ENCODE measurements at places on chromosomes 6 and 20.

DNA sequence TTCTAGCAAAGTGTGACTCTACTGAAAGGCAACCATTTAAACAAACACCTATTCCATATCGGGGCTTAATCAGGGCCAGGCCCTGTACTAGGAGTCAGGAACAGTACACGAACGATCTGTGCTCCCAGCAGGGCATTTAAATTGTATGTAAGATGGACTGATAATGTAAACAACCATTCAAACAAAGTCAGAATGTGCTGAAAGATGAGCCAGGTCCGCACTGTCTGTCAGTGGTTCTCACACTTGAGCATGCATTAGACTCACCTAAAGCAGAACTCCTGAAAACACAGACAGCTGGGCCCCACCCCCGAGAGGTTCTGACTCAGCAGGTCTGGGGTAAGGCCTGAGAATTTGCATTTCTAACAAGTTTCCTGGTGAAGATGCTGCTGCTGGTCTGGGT lies 81.6 kb downstream of the PXDC1 start:
- DNase-seq = no peak

- DNase-seq = no peak
These were observed 102.0 kb downstream of the BTBD3 start for GRCh38 chr20:12019715-12020114.

DNA sequence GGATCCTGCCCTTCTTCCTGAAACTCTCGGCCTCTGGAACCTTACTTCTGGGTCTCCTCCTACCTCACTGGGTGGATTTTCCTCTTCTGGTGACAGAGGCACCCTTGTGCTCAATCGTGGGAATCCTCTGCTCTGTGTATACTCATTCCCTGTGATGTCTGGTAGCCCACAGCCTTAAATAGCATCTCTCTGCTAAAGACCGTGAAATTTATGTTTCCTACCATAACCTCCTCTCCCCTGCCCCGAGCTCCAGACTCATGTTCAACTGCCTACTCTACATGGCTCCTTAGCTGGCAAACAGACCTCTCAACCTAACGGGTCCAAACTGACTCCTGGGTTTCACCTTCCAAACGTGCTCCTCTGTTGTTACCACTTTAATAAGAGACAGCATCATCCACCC lies 9.9 kb downstream of the MMP9 start:
- DNase-seq = no peak

DNA sequence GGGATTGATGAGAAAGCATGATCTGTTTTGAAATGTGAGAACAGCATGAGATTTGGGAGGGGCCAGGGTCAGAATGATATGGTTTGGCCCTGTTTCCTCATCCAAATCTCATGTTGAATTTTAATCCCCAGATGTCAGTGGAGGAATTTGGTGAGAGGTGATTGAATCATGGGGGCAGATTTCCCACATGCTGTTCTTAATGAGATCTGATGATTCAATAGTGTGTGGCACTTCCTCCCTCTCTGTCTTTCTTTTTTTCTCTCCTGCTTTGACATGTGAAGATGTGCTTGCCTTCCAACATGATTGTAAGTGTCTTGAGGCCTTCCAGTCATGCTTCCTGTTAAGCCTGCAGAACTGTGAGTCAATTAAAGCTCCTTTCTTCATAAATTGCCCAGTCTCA lies 1060.3 kb upstream of the CITED2 start:
- no peak for DNase-seq

DNA sequence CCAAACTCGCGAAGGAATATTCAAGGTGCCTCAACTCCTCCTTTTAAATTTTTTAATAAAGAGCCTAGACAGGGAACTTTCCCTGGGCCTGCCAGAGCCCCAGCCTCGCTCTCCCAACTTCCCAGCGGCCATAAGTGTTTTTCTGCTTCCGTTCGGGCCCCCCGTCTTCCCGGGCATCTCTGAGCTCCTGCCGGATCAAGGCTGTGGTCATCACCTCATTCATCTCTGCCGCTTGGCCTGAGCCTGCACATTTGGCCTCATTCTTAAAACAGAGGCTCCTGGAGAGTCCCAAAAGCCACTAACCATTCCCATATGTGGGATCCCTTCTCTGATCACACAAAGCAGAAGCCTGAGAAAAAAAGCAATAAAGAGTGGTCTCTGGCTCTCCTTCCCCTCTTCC lies 969.1 kb upstream of the DEFB115 start:
- DNase-seq = no peak

DNA sequence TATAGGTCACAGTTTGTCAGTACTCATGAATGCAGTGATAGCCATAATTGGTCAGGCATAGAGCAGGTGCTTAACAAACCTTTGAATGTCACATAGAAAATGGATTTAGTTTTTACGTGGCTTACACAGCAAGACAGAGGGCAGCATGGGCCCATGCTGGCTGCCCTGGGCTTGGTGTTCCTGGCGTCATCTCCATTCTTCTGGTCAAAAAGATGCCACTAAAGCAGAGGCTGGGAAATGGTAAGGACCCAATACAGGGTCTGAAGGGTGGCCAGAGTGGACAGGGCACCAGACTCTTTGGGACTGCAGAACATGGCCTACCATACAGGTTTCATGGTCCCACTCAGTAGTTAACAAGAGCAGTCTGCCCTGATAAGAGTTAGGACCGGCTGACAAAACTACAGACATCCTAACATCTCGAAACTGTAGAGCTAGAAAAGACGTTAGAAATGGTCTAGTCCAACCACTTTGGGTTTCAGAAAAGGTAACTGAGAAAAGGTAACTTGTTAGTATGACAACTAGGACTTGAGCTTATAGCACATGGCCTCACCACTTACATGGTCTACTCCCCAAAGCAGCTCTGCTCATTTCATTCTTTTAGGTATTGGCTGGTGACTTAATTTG lies 22.6 kb downstream of the HEBP2 start:
- no peak for DNase-seq

DNA sequence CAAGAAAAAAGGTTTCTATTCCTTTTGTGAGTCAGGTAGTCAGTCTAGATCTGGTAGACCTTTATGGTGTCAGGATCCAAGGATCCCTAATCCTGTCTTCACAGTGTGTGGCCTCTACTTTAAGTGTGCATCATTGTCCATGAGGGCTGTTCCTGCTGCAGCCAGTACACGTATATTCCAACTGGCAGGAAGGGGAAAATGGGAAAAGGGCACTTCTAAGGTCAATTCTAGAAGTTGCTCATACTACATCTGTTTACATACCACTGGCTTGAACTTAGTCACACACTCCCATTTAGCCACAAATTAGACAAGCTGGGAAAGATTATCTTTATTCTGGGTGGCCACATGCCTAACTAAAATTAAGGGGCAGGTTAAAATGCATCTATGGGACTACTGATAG lies 9.7 kb upstream of the MMS22L start:
- no peak for DNase-seq

GRCh38 chr20:2701671-2702081 lies 9.1 kb downstream of the EBF4 start:
- DNase-seq = no peak

DNA sequence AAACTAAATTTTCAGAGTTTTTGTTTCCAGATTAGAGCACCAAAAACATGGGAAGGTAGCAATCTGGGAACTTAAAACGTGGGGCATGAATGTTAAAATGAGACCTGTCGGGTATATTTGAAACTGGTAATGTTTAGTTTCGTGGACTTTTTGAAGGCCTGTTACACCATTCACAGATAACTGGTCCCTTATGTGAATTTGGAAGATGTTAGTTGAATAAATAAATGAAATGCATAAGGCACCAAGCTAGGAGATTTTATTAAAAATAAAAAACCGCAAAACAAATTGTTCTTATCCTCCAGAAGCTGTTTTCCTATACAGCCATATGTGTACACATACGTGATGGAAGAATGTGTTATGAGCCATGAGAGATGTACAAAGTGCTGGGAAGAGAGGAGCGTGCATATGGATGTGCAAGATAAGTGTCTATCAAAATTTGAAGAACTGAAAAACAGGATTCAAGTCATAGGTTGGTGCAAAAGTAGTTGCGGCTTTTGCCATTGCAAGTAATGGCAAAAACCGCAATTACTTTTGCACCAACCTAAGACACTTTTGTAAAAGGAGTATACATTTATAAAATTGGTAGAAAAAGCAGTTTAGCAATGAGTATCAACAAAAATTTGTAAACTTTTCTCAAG lies 700 bp upstream of the MCUR1 start:
- peak; percentile 50 for DNase-seq

- peak; percentile 52 for DNase-seq
These were observed 39.1 kb downstream of the TMX4 start for GRCh38 chr20:7980332-7981046.

- DNase-seq = no peak
These were observed 91.9 kb upstream of the SIRPA start for GRCh38 chr20:1803061-1803931.

- no peak for DNase-seq
These were observed 7.2 kb downstream of the RIN2 start for GRCh38 chr20:19765266-19765665.

DNA sequence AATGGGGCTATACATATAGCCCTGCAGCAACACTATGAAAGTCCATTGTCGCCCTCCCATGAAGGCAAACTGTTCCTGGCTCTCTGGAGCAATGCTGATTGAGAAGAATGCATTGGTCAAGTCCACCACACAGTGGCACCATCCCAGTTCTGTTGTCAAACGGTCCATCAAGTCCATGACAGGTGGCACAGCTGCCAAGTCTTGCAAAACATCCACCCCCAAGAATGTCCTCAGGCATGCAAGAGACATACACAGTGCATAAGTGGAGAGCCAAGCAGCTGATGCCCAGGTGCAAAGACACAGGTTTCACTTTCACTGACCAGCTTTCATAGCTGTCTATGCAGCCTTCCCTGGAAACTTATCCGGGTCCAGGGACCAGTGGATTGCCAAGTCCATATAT lies 17.5 kb downstream of the ZNF391 start:
- DNase-seq = no peak

GRCh38 chr6:170137176-170137891 lies 153.5 kb downstream of the DLL1 start:
- no peak for DNase-seq

DNA sequence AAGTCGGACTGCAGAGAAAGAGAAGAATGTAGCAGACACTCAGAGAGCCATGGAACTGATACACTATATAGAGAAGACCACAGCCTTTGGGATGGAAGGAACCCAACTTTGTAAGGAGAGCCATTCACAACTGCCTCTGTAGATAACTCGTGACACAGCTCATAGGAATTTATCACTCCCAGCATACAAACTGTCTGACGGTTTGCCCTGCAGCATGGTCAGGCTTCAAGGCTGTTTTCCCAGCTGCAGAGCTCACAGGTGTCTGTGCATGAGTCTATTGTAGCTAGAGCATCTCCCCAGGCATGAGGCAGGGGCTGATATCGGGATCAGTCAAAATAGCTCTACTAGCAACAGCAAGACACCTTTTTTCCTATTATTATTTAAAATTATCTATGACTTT lies 130.5 kb upstream of the DTNBP1 start:
- DNase-seq = no peak

DNA sequence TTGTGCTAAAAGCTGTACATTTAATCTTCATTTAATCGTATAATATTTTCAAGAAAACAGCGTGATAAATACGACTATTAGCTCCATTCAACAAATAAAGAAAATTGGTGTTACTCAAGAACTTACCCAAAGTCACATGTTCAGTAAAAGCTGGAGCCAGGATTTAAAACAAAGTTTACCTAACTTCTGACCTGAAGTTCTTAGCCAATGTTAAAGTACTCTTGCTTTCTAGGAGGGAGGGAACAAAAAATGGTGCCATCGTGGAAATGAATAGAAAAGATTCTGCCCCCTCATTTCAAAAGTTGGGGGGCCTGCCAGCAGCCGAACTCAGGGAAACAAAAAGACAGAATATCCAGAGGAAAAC lies 395.8 kb downstream of the CD109 start:
- DNase-seq = no peak

DNA sequence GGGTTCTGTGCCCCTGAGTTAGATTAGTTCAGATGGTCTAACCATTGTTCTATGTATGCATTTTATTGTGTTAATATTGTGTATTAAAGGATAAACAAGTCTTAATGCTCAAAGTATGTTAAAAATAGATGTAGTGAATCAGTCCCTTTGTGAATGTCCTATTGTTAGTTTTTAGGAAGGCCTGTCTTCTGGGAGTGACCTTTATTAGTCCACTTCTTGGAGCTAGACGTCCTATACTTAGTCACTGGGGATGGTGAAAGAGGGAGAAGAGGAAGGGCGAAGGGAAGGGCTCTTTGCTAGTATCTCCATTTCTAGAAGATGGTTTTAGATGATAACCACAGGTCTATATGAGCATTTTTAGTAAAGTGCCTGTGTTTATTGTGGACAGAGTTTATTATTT lies 12.3 kb upstream of the HMGN4 start:
- no peak for DNase-seq

DNA sequence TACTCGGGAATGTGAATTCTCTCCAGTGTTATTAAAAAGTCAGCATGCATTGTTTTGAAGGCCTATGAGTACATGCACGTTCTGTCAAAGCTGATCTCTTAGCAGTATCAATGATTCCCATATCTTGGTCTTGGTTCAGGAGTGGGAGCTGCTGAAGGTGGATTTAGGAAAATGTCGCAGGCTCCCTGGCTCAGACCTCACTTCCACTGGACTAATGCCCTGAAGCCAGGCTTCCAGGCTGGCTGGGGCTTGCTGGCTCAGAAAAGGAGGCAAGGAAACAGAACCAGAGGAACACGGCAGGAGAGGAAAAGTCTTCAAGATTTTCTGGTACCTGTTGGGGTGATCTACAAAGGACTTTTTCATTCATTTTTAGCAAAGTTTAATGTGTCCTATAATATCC lies 81.6 kb downstream of the OLIG3 start:
- DNase-seq = no peak

DNA sequence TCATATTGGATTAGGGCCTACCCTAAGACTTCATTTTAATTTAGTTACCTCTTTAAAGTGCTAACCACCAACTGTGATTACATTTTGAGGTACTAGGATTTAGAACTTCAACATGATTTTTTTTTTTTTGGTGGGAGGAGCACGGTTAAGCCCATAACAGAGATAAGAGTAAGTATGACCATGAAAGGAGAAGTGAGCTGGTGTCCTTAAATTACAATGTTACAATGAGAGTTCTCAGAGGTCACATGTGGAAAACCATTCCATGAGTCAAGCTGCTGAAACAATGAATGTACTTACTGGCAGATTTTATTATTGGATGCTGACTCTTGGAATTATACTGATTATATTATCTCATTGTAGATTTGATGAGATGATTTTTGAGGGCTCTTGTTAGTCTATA lies 779.3 kb upstream of the CITED2 start:
- no peak for DNase-seq

- no peak for DNase-seq
These were observed 597 bp downstream of the ADA start for GRCh38 chr20:44650771-44651433.

GRCh38 chr6:37225350-37226169 lies 32.0 kb upstream of the TBC1D22B start:
- DNase-seq = no peak

DNA sequence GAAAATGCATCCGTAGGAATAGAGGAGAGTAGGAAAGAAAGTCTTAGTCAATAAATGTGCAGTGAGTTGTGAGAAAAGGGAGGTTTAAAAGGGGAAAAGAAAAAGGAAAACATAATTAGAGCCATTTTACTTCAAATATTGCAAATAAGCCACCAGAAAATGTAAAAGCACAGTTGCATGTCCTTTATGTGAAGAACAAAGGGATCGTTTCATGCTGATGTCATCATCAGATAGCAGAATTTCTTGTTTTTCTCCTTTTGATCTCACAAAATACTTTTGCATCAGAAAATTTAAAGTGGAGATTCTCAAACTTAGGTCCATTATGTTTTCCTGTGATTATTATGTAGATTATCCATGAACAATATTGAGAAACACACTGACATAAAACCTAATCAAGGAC lies 166.7 kb downstream of the HAO1 start:
- DNase-seq = no peak

GRCh38 chr6:16334671-16335070 lies 96.3 kb downstream of the GMPR start:
- no peak for DNase-seq
